ENCODE measurements at places on chromosomes 12 and 14. TPM values are rescaled to one million over a fixed set of nuclear protein-coding genes. Genes with fewer than 3 reads are reported as not detected.

Gene IFNG-AS1
- polyA plus RNA-seq = 21.1 TPM

Gene SSPN
- polyA plus RNA-seq = 149 TPM

Gene ITGA7
- 0.13 TPM for polyA plus RNA-seq

Gene ZNF740
- 5.0 TPM for polyA plus RNA-seq

Gene TAS2R20
- not detected for polyA plus RNA-seq
